T1000 (cell line): ENCODE measurements at places on chromosomes 1 and 21.

DNA sequence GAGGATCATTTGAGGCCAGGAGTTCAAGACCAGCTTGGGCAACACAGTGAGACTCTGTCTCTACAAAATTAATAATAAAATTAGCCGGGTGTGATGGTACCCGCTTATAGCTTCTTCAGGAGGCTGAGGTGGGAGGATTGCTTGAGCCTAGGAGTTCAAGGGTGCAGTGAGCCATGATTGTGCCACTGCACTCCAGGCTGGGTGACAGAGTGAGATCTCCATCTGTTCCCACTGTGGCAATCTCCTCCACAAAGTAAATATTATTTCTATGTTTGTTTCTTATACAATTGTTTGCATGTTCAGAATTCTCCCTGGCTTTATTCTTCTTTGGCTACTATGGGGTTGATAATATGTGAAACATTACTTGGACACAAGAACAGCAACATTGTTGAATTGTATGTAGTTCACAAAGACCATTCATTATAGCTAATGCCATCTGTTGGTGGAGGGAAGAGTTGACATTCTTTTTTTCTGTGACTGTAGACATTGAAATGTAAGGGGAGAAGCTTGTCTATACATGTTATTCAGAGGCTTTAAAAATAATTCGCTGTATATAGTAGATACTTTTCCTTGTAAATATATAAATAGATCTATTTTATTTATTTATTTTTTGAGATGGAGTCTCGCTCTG lies 47.8 kb upstream of the SRSF10 start:
- DNase-seq, result no peak

DNA sequence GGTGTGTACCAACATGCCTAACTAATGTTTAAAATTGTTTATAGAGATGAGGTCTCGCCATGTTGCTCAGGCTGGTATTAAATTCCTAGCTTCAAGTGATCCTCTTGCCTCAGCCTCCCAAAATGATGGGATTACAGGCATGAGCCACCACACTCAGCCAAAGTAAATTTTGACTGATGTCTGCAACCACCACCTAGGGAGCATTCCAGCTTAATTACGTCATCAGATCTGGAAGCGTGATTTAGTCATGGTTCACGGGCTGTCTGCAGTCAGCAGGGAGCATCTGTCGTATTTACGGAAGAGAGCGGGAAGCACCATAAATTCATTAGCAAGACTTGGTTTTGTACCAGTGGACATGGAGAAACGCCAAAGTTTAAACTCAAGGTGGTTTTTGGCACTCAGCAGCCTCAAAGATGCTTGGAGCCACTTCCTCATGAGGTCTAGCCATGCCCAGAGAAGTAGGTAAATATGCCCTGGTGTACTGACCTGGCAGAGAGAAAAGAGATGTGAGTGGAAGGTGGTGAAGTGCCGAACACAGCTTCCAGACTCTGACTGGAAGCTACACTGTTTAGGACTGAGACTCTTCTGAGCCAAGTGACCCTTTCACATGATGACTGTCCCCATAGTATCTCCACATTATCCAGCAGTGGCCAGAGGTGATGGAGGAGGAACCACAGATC lies 60.8 kb upstream of the SLC35F3 start:
- DNase-seq, result no peak

GRCh38 chr21:45157932-45158331 lies 83.6 kb downstream of the ADARB1 start:
- no peak for DNase-seq

- peak; percentile 94 for DNase-seq
Measured at GRCh38 chr1:150579110-150579944, at the start of gene MCL1. MCL1 (minus strand) TSS chr1:150579610; CDS start chr1:150579530, 80 bp downstream.

DNA sequence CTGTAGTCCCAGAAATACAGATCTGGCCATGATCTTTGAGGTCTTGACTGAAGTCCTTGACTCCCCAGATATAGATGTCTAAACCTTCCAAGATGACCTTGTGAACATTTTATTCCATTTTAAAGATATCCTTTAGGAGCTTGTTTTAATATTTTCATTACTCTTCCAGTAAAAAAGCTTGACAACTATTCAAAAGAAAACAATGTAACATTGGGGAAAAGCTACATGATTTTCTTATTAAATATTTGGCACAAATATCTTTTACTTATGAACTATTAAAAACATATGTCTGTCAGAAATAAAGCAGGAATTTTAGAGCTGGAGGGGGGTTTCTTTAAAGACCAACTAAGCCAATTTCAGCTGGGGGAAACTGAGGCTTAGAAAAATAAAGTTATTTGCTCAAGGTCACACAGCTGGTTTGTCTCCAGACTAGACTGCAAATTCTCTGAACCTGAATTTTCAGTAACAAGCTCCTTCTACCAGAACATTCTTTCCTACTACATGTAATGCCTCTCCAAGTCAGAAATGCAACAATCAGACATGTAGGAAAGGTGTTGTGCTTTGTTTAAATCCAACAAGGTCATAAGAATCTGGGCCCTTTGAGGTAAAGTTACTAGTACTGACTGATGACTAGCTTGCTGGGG lies 67.0 kb upstream of the PTCH2 start:
- DNase-seq, result no peak

- no peak for DNase-seq
Measured at GRCh38 chr1:100187912-100188311, 9.9 kb upstream of the LRRC39 start.

DNA sequence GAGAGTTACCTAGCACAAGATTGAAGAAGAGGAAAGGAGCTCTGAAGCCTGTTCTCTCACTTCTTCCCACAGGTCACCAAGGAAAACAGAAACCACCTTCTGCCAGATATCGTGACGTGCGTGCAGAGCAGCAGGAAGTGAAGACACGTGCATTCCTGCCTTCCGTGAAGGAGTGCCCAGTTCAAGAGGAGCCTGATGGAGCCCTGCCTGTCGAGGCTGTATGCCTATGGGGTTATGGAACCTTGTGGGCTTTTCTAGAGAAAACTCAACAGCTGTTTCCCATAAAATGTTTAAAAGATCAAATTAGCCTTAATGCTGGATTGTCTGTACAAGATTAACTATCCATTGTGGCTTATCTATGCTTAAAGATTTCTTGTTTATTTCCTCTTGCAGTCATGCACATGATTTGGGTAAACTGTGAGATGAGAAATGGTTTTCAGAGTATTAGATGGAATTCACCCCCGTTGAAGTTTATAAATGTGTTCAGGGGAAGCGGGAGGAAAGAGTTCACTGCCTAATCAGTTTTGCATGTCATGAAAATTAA lies 27.8 kb downstream of the NTPCR start:
- DNase-seq, result no peak

DNA sequence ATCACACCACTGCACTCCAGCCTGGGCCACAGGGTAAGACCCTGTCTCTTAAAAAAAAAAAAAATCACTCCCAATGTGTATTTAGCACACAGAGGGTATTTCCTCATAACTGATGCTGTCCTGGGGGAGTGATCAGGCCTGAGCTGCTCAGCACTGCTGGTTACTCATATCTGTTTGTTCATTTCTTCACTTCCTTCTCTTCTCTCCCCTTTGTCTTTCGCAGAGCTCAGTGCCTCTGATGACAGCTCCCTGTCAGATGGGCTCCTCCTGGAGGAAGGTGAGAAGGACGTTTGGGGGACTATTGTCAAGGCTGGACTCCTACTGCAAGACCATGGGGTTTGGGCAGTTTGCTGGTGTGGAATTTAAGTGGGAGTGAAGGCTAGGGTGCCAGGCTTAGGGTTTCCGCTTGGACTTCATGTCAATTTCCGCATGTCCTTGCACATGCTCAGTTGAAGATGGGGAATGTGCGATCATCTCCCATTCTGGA lies 13.0 kb downstream of the INAVA start:
- no peak for DNase-seq

DNA sequence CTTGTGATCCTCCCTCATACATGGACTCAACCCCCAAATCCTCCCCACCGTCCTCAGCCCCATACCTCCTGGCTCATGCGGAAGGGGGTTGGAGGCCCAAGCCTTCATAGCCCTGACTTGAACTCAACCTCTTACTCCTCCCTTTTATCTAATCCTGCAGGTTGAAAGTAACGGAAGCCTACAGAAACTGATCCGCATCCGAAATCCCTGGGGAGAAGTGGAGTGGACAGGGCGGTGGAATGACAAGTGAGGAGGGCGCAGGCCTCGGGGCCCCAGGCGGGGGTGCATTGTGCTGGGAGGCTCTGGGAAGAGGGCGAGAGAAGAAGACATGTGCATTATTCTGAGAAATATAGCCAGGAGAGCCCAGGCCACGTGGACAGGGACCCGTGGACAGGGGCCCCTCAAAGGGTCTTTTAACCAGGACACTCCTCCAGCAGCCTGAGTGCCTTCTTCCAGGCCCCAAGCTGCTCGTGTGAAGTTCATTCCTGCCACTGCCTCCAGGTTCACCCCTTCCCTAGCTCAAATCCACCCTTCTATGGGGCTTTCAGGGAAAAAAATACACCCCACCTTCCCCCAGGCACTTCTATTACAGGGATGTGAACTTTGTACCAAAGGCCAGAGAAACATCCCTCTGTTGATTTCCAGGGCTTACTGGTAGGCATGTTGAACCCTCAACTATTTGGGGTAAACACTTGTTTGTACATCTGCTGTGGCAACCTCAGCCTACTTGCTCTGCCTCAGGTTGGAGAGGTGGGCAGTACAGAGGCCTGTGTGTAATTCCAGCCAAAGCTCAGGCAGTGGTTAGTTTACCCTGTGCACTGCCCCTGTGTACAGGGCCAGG lies 38.6 kb downstream of the CAPN2 start:
- no peak for DNase-seq

DNA sequence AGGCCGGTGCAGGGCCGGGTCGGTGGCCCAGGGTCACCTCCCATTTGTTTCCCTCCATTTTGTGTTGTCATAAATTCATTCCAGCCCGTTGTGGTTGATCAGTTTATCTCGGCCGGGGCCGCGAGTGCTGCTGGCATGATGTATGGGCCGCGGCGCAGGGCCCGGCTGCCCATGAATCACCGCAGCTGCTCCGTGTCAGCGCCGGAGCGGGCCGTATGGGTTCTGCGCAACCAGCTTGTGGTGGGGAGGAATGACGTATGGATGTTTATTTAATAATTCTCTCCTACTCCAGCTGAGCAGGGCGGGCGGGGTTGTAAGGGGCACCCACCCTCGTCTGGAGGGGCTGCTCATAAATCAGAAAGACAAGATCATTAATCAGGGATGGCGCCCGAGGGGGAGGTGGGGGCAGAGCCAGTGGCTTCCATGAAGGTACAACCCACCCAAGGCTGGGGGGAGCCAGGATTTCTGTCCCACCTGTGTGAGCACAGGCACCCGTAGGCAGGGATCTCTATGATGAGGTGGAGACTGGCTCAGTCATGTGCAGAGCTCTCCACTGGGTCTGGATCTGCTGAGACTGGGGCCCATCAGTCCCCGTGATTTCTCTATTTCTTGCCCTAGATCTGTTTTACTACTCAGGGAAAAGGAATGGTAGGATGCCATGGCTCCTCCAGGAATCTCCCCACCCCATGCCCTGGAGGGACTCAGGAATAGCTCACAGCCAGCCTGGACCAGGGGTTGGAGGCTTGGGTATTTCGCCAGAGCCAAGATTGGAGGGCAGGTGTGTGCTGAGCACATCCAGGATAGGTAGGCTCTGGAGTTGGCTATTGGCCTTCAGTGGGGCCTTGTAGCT lies 27.8 kb downstream of the TMEM53 start:
- no peak for DNase-seq

DNA sequence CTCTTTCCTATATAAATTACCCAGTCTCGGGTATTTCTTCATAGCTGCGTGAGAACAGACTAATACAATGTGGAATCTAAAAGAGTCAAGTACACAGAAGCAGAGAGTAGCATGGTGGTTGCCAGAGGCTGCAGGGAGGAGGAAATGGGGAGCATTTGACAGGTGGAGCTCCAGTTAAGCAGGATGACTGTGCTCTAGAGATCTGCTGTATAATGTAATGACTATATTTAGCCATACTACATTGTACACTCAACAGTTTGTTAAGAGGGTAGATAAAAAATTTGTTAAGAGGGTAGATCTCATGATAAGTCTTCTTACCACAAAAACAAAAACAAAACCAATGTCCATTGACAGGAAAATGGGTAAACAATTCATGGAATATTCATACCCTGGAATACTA lies 82.1 kb downstream of the MT1HL1 start:
- no peak for DNase-seq
